G401 (cell line): ENCODE measurements at places on chromosomes 2 and 18. TPM values are rescaled to one million over a fixed set of nuclear protein-coding genes. Genes with fewer than 3 reads are reported as not detected.
A peak's percentile ranks its signal among the peaks of the same experiment; 100 is the strongest.

- peak; percentile 52 for DNase-seq
Measured at GRCh38 chr18:30280861-30281470, 761.6 kb downstream of the DSC3 start.

DNA sequence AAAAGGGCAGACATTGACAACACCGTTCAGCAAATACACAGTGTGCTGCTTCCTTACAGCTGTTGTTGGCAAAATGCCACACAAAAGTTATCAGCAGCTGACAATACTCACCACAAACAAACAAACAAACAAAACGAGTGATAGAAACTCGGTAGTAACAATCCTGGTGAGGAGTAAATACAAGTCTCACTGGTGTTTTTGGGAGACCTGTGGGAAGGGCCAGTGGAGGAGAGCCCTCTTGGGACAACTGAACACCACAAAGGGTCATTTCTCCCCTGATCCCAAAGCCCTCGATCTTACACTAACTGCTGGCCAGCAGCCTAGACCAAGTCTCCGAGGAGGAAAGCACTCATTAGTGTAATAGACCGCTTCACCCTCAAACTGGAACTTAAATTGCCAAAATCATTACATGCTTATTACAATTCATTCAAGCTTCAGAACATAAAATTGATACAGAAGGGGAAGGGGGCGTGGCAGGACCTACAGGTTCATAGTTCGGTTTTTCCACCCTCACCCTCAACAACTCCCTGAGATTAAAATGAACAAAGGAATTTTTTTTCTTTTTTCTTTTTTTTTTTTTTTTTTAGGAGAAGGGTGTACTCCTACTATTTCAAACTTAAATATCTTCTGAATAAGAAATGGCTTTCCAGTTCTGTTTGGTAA lies 5.0 kb downstream of the AP1S3 start:
- DNase-seq = no peak

DNA sequence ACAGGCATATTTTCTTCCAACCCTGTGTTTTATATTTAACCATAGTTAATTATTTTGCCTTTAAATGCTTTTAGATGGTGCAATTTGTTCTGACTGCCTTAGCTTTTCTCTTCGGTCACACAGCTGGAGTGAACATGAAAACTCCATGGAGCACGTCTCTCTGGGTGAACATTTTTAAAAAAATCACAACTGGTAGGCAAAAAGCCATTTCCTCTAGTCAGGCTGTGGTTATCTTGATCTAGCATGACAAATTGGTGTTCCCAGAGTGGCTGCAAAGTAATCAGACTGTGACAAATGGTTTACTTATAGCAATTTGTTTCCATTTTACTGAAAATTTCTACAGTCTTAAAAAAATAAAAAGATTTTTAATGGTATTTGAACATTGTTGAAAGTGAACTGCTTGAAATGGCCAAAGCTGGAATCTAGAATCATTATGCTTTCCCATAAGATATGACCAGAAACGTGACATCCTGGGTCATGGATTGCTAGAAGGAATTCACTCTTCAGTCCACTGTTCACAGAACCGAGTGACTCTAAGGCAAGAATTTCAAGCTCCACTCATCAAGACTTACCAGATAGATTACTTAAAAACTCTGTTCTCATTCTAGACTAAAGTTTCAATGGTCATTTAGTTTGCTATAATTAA lies 703.6 kb downstream of the CPS1 start:
- no peak for DNase-seq

- DNase-seq = peak; percentile 49
Measured at GRCh38 chr2:50320721-50321120, 711.2 kb downstream of the NRXN1 start.

SLC8A1 gene
- total RNA-seq = 149 and 199 TPM in 2 replicates

SERPINB12 gene
- not detected in 2 replicates for total RNA-seq

DNA sequence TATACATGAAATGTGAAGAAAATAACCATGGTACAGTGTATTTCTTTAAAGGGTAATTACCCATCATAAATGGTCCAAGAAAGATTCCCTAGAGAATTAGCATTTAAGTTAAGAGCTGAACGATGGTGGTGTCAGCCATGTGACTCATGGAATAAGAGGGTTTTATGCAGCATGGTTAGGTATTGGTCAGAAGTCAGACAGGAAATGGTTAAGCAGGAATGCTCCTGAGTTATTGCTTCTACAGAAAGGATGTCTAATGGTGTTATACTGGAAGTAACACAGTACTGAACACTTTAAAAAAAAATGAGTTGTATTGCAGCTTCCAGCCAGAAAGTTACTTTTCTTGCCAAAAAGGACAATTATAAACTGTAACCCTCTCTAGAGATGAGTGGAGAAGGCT lies 72.7 kb upstream of the UBE2E3 start:
- DNase-seq = no peak

- peak; percentile 33 for DNase-seq
Measured at GRCh38 chr2:170770008-170770605, at the start of gene ERICH2. TSS of gene ERICH2 (plus strand) at chr2:170770378. CDS start at chr2:170770682, 304 bp downstream.

- peak; percentile 49 for DNase-seq
Measured at GRCh38 chr2:160063271-160063670, 856 bp upstream of the PLA2R1 start.

DNA sequence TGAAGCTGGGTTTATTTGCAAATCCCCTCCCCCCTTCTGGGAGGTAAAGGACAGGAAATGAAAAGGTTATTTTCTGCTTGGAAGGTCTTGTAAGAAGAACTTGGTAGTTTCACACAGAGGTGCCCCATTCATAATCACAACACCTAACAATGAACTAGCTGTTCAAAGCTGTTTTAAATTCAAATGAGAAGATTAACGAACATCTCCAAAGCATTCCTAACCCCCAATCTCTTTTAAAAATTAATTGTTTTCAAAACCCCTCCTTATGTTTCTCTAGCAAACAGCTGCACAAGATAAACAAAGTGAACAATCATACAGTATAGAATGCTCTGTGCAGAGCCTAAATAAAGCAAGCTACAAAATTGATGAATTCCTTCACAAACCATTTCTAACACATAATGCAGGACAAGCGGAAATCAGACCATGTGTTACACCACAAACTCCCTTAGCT lies 271.4 kb downstream of the SATB2 start:
- no peak for DNase-seq

GALR1 gene
- not detected in 2 replicates for total RNA-seq

- DNase-seq = no peak
Measured at GRCh38 chr2:198283146-198283545, 478.8 kb downstream of the PLCL1 start.

GPR75 gene
- not detected in 2 replicates for total RNA-seq

DNA sequence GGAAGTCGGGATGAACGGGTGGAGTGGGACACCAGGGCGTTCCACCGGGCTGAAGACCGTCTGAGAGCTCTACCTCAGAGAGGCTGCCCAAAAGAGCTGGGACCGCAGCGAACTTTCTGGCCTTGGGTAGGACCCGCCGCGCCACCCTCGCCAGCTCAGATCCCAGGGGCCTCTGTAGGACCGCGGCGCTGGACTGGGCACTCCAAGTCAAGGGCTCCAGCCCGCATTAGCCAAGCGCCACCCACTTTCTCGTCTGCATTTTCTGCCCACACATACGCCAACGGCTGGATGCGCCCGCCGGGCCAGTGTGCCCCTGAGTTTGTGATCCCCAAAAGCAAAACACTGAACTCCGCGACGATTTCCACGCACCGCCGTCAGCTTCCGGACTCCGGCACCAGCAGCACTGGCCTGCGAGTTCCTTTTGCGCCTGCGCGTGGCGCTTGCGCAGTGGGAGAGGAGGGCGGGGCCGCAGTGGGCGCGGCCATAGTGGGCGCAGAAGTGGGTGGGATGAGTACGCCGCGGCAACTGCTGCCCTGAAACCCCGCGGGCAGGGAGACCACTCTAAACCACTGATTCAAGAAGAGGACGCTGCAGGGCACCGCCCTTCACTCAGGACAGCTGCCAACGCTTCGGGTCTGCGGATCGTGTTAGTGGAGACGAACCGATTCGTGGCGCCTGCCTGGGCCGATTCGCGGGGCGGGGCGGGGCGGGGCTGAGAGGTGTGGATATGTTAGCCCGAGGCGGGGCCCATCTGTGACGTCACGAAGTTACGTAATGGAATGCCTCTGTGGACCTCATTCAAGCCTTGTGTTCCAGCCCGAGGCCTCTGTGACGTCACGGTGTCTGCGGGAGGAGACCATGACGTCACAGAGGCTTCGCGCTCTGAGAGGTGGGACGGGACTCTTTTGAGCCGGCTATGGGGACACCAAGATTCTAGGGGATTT lies 10.5 kb downstream of the OSR1 start:
- DNase-seq = peak; percentile 93

DNA sequence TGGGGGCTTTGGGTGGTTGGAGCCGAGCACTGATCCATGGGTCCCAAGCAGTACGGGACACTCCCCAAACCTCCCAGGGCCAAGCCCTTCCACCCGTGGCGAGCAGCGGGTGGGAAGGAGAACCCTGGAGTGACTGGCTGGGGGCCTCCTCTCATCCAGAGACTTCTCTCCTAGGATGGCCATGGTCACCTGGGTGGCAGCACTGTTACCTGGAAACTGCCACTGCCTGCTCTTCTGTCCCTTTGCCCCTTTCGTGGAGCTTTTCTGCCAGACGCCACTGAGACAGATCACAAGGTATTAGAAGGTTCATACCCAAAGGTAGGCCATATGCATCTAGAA lies 26.9 kb downstream of the CENPO start:
- DNase-seq = no peak

GATA6 gene
- 0.31 and 2.6 TPM in 2 replicates for total RNA-seq

SERPINB10 gene
- not detected in 2 replicates for total RNA-seq

GPR45 gene
- not detected in 2 replicates for total RNA-seq

TMEM178A gene
- total RNA-seq = 98.4 and 118 TPM in 2 replicates

DNA sequence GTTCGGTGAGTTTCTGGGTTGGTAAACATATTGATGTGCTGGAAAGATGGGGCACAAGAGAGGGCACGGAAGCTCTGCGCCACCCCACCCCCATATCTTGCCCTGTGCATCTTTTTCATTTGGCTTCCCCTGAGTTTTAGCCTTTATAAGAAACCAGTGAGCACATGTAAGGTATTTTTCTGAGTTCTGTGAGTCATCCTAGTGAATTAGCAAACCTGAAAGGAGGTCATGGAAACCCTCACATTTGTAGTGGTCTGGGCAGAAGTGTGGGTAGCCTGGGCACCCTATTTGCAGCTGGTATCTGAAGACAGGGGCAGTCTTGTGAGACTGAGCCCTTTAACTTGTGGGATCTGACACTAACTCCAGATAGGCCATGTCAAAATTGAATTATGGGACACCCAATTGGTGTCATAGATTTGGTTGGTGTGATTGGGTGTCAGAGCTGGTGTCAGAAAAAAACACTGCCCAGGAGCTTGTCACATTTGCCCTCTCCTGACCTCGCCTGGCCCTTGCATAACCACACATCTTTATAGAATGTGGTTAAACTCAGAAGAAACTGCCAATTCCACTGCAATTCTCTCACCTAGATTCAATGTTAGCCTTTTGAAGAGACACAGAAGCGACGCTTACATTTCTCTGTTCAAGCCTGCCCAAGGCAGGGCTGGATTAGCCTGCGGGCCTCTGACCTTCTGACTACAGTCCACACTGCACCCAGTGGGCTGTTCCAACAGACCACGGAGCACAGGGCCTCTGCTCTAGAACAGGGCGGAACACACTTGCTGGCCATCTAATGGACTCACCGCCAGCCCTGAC lies 12.0 kb upstream of the GALM start:
- DNase-seq = no peak

B3GNT7 gene
- 0.14 and 0.18 TPM in 2 replicates for total RNA-seq

ALKAL2 gene
- total RNA-seq = not detected in 2 replicates

GRCh38 chr2:150127346-150127990 lies 360.0 kb downstream of the RND3 start:
- DNase-seq = no peak

IL36B gene
- not detected in 2 replicates for total RNA-seq

SLC9A2 gene
- total RNA-seq = not detected in 2 replicates

GRCh38 chr2:203871371-203871983 lies 3.9 kb downstream of the CTLA4 start:
- no peak for DNase-seq

GRCh38 chr2:29865512-29865911 lies 55.9 kb downstream of the ALK start:
- DNase-seq = no peak

DNA sequence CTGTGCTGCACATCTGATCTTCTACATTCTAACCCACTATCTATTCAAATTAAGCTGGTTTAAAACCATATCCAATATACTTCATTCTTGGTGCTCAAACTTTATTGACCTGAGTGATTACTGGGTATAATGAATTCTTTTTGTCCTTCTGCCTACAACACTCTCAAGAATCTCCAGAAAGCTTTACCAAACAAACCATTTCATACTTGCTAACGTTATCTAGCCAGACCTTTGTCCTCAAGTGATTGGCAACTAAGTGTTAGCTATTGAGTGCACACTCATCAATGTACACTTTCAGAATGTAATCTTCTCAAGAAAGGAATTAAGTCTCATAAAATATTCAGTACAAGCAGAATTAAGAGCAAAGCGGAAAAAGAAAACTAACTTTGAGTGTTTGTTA lies 1.4 kb downstream of the SUCLG1 start:
- DNase-seq = no peak

DNA sequence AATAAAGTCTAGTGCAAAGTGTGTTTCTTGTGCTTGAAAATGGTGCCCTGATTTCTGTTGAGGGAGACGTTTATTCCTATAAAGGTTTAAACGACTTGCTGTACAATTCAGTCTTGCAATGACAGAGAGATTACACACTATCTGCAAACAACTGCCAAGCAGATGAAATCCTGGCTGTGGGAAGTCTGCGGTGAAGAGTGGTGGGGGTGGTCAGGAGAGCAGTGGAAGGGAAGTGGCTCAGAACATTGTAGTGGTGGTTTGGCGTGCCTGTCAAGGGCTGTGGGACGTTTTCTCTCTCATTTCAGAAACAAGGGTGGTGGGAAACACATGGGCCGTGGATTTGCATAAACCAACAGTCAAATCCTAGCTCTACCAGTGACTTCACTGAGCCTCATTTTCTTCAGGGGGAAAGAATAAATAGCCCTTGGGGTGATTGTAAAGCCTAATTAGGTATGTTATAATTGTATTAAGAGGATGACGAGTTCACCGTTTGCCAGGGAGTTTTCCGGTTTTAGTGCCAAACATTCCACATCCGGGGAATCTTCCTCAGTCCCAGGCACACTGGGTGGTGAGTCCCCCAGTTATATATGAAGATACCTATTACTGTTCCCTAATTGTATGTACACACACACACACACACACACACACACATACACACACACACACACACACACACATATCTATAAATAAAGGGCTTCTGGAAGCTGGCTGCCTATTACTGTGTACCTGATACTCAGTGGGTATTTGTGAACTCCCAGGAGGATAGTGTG lies 115.0 kb downstream of the SPTBN1 start:
- DNase-seq = no peak

TRIM54 gene
- not detected in 2 replicates for total RNA-seq
